ENCODE measurements at places on chromosomes 3 and 15.

DNA sequence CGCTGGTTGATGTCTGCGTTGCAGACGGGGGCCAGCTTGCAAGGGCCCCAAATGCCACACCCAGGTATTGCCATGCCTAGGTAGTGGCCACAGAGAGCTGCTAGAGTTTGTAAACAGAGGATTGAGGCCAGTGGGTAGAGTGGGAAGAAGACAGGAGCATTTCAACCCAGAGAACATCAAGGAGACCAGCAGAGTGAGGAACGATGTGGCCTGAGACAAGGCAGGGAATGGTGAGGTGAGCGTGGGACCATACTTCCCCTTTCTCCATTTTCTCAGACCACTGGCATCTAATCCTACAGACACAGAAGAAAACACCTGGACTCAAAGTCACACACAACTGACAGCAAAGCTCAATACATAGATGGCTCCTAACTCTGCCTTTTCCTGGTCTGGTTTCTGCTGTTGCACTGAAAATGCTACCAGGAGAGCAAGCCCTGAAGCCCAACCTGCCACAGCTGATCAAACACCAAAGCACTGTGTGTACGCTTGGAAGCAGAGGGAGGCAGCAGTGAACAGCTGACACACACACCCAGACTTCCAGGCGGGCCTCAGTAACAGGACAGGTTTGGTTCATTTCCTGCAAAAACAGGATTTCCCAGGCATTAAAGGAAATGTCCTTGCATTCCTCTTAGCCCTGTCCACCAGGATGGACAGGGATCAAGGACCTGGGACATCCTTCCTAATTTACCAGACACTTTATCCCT, 1.6 kb downstream of the FAM174B start:
- no peak for DNase-seq

DNA sequence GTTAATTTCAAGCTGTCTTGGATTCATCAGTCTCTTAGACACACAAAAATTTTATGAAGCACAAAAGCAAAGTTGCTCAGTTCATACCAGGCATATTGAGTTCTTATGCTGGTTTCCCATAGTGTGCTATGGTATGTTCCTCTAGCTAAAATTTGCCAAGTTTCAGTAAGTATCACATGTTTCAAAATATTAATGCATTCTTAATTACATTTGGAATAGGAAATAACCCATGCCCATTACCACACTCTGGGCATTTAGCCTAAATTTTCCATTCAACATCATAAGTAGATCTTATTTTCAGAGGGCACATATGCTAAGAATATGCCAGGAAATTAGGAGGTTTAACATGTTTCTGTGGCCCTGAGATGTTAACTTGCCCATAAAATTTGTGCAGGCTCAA, 289.9 kb downstream of the SHOX2 start:
- no peak for DNase-seq

GRCh38 chr15:88032787-88033186, 223.8 kb downstream of the NTRK3 start:
- DNase-seq = no peak

GRCh38 chr3:25902586-25902985, 112.7 kb downstream of the OXSM start:
- no peak for DNase-seq

DNA sequence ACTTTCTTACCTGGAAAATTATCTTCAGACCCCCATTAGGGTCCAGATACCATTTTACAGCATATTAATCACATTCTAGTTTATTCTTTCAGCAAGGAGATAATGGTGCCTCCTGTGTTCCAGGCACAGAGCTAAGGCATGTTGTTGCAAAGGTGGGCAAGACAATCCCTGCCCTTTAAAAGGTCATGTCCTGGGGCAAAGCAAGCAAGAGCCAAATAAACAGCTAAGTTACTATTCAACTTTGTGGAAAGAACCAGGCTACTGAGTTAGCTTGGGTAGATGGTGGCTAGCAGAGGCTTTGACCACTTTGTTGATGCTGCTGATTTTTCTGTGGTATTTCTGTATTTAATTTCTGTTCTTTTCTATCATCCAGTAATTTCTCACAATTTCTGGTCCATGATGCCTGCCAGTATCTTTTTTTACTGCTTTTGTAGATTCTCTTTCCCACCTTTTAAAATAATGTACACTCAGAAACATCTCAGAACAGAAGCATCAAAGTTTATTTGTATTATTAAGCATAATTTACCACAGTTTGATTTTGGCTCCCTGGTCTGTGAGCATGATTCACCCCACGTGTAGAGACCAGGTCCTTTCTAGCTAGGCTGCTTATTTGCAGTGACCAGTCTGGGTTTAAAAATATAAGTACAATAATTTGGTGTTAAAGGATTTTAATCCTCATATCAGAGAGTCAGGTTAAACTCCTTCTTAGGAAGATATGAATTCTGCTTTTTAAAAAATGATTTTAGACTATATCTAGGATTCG, 71.5 kb downstream of the LRRC28 start:
- no peak for DNase-seq

DNA sequence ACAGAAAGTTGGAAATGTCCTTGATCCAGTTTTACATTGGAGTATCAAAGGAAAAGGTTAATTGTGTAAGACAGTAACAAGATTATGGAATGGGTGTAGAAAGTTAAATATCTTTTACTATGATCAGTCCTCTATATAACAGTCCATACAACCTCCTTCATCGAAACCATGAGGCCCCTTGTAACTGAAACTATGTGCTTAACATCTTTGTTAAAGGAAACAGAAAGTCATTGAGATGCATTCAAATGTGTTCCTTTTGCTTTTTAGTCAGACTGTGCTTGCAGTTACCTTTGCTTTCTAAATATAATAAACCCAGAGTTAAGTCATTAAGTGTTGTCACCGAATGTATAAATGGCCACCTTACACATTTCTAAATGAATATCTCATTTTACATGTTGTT, 1298.5 kb downstream of the ROBO2 start:
- DNase-seq = no peak

DNA sequence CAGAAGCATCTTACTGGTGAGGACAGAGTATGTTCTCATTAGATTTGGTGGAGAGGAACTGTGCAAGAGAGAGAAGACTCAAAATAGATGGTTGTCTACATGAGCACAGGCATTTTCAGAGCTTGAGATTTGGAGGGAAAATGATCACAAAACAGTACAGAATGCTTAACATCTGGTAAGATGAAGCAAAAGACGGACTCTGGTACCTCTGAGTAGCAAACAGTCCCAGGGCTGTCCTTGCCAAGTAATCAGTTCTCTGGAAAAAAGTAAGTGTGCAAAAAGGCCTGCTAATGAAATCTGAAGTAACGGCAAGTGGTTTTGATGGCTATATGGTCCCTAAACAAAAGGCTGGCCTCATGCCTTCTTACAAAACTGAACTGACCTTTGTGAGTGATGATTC, 414.2 kb downstream of the CNTN4 start:
- no peak for DNase-seq

DNA sequence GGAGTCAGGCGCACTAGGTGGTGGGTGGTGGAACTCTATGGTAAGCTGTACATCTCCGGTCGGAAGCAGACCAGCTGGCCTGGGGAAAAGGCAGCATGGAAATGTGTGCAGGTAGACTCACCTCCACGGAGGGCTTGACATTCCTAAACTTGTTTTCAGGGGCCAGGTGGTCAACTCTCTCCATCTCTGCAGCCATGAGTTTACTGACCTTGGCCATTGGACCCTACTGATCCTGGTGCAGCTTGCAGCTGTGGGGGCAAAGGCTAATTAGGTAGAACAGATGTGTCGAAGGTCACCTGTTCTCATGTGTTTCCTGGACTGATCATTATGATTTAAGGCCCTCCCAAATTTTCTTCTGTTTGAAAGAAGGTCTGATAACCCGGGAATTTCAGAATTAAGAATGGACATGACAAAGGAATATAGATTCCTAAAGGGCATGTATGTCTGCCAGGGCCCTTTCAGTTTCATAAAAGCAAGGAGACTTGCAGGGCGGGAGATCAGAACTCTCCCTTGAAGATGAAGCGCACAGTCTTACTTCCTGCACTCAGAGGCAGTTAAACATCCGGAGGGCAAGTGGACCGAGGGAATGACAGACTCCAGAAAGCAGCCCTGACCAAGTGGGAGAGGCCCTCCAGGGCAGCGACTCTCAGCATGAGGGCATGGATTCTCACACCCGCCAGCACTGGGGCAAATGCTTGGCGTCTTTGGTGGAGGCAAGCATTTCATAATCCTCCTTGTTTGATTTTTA, 56.1 kb upstream of the CMTM7 start:
- no peak for DNase-seq

DNA sequence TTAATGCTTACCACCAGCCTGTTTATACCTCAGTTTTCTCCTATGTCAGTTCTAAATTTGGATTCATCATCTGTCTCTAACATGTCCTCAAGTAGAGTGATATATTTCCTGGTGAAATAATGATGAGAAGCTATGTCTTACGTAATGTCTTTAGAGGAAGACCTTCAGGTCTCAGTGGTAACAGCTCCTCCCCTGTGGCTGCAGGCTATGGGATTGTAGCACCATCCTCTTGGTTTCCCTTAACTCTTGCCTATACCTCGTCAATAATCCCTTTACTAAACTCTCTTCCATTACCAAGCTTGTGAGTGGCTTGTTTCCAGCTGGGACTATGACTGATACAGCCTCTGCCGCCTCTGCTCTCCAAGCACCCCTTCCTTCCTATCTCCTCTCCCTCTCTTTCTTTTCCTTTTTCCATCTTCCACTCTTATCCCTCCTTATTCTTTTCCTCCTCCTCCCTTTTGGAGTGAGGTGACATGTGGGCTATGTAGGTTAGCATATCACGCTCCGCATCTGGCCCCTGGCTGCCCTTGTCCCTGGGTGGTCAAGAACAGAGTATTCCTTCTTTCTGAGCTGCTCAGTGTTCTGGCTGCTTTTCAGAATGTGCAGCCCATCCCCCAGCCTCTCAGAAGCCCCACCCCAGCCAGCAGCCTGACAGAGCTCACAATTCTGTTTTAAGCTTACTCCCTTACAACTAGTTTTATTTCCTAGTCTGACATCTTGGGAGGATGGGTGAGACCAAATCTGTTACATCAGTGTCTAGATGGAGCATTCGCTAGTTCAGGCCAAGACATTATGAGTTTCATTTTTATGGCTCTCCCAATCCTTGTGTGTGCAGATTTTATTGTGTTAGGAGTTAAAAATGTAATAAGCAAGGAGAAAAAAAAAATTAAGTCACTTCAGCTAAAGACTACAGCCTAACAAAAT, 75.0 kb upstream of the RNU6-1 start:
- DNase-seq = no peak

GRCh38 chr15:97967881-97968280, 7.4 kb downstream of the ARRDC4 start:
- no peak for DNase-seq

DNA sequence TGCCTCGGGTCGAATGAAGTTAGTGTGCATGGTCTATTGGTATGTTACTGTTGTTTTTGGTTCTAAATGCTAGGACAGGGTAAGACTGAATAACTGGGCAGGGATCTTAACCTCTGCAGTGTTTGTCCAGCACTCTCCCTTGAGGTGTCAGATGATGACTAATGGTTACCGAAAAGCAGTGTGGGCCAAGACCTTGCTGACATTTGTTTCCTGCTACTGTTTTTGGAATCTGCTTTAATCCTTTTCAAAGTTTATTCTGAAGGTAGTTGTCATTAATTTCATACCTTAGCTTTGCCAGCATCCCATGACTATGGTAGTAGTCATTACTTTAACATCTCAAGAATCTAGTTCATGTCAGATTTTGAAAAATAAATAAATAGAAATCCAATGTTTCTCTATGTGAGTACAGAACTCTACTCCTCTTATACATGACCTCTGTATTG, 117.0 kb downstream of the P3H2 start:
- DNase-seq = no peak

DNA sequence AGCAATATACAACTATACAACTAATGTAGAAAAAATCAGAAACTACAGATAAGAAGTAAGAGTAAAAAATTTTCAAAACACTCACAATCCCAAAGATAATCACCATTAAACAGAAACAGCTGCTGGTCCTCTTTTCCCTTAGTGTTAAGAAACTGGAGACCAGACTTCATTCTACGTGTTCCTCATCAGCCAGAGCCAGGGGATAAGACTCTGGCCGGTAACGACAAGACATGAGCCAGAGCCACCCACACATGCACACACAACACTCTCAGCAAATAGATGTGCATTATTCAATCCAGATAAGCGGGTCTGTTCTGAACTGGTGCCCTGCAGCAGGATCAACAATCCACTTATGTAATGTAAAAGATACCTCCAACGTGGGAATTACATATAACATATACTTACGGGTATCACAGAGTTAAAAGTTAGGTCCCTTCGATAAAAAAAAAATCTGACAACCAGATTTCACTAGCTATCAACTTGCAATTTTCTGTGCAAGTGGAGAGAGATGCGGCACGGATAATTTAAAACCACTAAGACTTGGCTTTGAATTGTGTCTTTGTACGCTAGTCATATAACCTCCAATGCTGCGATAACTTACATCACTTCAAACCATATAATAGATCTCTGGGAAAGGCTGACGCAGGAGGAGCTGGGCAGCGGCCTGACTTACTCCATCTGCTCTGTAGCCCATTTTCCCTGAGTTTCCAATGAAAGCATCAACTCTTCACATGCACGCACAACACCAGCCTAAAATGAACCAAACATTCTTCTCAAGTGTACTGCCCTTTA, 17.8 kb downstream of the PRICKLE2 start:
- DNase-seq = no peak

DNA sequence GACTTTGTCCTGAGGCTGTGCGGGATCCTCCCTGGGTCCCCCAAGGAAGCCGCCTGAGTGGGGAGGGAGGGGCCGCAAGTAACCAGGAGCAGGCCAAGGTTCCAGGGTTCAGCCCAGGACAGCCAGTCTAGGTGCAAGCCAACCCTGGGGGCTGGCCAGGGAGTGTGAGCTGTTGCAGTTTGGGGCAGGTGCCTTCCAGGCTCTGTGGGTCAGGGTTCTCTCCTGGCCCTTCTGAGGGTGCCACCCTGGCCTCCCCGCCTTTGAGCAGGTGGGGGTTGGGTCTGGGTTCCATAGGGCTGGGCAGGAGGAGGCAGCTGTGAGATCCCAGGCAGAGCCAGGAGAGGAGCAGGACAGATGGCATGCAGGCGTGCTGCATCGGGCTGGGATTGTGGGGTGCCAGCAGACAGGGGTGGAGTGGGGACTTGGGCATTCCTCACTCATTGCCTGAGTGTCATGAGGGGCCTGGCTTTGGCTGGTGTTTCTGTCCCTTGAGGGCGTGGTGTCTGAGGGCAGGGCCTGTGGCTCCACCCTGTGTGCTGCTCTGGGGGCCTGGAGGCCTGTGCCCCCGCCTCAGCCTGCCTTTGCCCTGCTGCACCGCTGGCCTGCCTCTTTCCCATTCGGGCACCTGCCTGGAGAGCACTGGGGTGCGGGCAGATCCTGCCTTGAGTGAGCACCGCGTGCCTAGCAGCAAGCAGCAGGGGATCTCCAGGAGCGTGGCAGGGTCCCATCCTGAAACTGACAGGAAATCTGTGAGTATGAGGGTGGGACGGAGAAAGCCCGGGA, 18.4 kb downstream of the KLF13 start:
- no peak for DNase-seq

GRCh38 chr3:189664311-189664710, 33.1 kb downstream of the TP63 start:
- no peak for DNase-seq

GRCh38 chr15:61033940-61034677, 195.0 kb downstream of the RORA start:
- no peak for DNase-seq

GRCh38 chr3:177026505-177027277, 170.6 kb downstream of the TBL1XR1 start:
- no peak for DNase-seq

- no peak for DNase-seq
These were observed 77.8 kb downstream of the SENP2 start for GRCh38 chr3:185663929-185664328.
